ENCODE measurements at places on chromosomes 3 and 15.
A peak's percentile ranks its signal among the peaks of the same experiment; 100 is the strongest.

DNA sequence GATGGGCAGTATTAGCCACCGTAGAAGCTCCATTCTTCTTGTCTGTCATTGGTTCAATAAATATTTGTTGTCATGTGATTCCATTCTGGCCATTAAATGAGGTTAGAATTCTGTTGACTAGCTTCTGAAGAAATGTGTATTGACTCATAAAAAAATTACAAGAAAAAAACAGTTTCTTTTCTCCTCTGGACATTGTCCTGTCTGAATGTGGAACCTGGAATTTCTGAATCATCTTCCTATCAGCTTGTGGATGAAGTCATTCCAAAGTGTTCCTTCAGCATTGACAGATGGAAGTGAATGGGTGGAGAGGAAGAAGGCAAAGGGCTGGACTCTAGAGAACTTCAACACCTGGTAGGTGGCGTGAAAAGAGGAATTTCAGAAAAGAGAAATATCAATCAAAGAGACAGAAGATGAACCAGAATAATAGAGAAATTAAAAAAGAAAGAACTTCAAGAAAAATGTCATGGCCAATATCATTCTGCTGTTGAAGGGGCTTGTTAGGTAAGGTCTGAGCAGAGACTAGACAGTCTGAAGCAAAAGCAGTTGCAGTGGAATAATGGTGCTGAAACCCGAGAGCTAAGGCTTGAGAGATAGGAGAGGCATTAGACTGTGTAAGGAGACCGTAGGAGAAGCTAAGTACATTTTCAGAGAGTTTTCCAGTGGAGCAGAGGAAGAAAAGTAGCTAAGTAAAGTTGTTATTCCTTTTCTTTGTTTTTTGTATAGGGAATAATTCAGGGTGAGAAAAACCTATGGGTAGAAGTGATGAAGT is 806.6 kb downstream of the SQOR start:
- DNase-seq = no peak

DNA sequence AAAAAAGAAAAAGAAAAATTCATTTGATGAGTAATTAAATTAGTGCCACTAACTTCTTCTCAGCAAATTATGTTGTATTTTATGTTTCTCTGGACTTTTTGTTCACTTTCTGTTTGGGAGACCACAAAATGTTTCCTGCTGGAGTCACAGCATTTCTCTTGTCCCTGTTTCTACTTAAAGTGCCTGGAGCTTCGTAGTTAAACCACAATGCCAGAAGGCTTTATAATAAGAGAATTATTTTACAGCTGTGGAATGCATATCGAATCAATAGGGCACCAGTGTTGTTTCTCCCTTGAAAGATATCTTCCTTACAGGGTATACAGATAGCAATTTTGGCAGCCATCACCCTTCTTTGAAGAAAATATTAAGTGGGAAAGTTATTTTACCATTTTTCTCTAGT is 3.2 kb downstream of the DTWD1 start:
- no peak for DNase-seq

- no peak for DNase-seq
Measured at GRCh38 chr15:85766001-85766831, 28.5 kb downstream of the KLHL25 start.

GRCh38 chr15:57468486-57468885 is 92.2 kb downstream of the CGNL1 start:
- DNase-seq = no peak

DNA sequence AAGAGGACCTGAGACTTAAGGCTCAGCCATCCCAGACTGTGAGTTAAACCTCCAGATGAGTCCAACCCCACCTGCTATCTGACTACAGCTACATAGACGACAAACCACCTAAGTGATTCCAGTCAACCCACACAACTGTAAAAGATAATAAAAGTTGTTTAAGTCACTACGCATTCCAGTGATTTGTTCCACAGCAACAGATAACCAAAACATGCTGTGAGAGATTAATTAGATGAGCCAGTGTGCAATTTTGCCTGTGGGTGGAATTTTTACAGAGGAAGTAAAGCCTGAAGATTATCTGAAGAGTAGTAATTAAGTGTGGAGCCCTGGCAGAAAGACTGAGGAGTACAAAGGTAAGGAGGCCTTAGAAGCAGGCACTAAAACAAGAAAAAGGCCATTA is 5.4 kb downstream of the BTBD1 start:
- DNase-seq = no peak

GRCh38 chr3:46245146-46245545 is 2.9 kb downstream of the CCR3 start:
- DNase-seq = no peak

GRCh38 chr15:41774062-41774881 is at the start of gene MAPKBP1:
MAPKBP1 (plus strand) TSS chr15:41774484; CDS start chr15:41775276, 792 bp downstream.
- peak; percentile 93 for DNase-seq

- no peak for DNase-seq
Measured at GRCh38 chr15:28986108-28986507, 100.3 kb downstream of the APBA2 start.

- DNase-seq = no peak
Measured at GRCh38 chr3:163722405-163722804, 1355.9 kb downstream of the SI start.

DNA sequence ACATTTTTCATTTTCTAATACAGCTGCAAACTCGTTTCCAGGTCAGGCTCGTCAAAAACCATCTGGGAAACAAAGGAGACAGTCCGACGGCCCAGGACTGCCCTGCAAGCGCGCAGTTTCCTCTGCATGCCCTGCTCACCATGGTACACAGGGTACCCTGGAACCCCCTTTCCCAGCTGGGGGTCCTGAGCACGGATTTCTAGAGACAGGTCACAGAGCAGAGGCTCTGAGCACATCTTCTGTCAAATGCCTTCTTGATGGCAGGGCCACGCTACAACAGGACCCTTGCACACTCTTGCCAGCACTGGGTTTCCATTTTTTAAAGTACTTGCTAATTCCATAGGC is 8.1 kb downstream of the ZXDC start:
- DNase-seq = no peak

DNA sequence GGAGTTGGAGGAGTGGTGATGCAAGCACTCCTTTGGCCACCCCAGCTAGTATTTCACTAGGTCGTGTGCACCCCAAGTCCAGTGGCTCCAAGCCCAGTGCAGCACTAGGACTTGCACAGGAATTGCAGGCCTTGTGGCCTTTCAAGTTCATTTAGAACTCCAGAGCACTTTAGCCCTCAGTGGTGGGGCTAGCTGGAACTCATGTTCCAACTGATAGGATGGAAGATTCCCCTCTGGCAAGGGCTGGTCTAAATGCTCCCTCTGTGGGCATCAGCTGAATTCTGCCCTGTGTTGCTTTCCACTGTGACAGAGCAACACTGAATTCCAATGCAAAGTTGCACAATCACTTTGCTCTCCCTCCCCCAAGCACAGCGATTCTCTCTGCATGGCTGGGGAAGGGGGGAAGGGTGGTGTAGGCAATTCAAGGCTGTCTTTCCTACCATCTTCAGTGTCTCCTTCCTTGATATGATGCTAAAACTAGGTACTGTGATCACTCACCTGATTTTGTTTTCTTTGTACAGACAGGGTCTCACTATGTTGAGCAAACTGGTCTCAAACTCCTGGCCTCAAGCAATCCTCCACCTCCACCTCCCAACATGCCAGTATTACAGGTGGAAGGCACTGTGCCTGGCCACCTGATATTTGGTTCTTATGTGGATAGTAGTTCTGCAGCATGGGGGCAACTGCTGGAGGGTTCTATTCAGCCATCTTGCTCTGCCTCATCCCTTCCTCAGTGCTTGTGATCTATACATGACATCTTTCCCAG is 10.3 kb downstream of the USF3 start:
- DNase-seq = no peak

GRCh38 chr3:40321818-40322217 is 12.3 kb downstream of the EIF1B start:
- DNase-seq = no peak

GRCh38 chr3:128385080-128385832 is 81.4 kb downstream of the DNAJB8 start:
- DNase-seq = no peak

DNA sequence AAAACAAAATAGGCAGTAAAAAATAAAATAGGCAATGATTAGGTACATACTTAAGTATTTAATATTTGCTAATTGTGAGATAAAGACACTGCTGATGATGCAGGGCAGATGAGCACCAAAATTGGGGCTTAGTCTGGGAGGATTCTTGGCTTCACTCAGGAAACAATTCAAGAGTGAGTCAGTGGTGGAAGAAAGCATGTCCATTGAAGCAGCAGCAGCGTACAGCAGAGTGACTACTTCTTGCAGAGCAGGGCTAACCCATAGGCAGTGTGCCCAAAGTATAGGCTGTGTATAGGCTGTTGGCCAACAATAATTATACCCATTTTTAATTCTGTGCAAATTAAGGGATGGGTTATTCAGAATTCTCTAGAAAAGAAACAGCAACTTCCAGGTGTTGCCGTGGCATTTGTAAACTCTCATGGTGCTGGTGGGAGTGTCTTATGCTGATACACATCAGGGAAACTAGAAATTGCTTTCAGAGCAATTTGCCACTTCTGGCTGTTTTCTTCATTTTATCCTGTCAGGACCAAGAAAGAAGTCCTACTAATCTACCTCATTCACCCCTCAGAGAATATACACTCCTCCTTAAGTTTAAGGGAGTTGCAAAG is 317.3 kb upstream of the NAALADL2 start:
- DNase-seq = no peak

GRCh38 chr3:173890091-173890490 is 492.5 kb downstream of the NLGN1 start:
- DNase-seq = no peak

DNA sequence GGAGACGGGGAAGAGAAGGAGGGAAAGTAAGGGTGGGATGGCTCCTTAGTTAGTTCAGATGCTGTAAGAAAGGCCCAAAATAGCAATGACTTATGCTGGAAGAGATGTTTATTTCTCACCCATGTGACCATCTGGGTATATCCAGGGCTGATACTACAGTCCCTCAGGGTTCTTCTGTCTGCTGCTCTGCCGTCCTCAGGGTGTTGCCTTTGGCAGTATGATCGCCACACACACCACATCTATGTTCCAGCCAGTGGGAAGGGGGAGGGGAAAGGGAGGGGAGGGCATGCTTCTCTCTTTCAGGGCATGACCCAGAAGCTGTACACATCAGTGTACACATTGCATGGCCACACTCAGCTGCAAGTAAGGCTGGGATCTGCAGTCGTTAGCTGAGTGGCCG is 10.2 kb downstream of the CD276 start:
- DNase-seq = no peak

GRCh38 chr3:153513236-153513635 is 351.2 kb downstream of the RAP2B start:
- DNase-seq = no peak

DNA sequence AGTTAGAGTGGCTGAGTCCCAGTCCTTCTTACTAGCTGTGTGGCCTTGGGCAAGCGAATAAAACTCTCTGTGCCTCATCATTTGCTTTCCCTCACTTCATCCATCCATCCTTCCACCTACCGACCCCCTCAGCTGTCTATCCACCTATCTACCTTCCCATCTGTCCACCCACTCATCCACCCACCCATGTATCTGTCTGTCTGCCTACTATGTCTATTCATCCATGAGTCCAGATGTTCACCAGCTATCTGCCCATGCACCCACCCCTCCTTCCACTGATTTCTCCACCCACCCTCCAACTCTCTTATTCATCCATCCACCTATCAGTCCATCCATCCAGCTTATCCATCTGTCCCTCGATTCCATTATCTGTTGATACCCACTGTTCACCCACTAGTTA is 60.4 kb upstream of the ATP2B2 start:
- DNase-seq = no peak

DNA sequence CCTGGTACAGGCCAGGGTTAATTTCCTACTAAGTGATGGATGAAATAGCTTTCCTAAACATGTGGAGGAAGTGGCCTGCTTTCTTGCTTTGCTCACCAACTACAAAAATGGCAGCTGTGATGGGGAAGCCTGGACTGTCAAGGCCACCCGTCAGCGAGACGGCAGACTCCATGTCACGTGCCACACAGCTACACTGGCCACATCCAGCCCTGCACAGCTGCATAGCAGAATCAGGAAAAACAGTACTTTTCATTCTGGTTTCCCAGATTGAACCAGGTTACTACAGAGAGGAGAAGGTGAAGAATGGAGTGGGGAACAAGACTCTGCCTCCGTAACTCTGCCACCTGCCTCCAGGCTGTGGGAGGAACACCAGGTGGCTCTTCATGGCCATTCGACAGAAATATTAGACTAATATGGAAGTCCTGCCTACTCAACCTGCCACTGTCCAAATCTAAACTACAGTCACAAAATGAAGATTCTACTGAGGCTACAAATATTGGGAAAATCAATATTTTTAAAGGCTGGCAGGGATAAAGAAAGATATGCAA is 174.3 kb downstream of the MAGI1 start:
- DNase-seq = no peak

GRCh38 chr15:66070220-66070934 is 183.2 kb downstream of the MEGF11 start:
- DNase-seq = no peak

DNA sequence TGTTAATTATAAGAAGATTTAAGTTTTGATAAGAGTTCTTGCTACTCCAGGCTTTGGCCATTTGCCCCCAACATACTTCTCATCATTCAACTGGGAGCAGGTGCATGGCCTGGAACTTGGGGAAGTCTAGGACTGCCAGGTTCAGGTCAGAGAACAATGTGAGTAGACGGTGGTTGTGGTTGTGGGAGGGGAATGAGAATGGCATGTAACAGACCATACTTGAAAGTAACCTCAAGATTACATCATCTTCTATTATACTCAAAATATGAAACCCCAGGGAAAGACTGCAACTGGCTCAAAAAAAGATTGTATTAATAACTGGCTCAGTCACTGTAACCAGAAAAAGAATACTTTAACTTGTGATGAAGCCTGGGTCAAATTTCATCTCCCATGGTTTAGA is 364.9 kb upstream of the DPPA4 start:
- no peak for DNase-seq

GRCh38 chr3:114794894-114795630 is 352.0 kb downstream of the ZBTB20 start:
- DNase-seq = no peak
